A549 treated with GW870086 at 1 μM for 4 hours (cell line): ENCODE measurements at places on chromosomes 7 and 10. TPM values are rescaled to one million over a fixed set of nuclear protein-coding genes. Genes with fewer than 3 reads are reported as not detected.

FGFBP3 gene
- 2.3 to 2.7 TPM (median 2.6 TPM) in 5 replicates for total RNA-seq

TMEM196 gene
- not detected in 5 replicates for total RNA-seq

RASA4B gene
- total RNA-seq, result 1.1 to 2.4 TPM (median 2.1 TPM) in 5 replicates

REPIN1 gene
- 72.0 to 88.5 TPM (median 83.6 TPM) in 5 replicates for total RNA-seq

NKX1-2 gene
- 0.03 to 0.06 TPM in 2 of 5 replicates, not detected in the others for total RNA-seq

ZNF425 gene
- 1.0 to 1.7 TPM (median 1.4 TPM) in 5 replicates for total RNA-seq

HOXA2 gene
- total RNA-seq, result 0.80 to 0.97 TPM (median 0.86 TPM) in 5 replicates
